ENCODE measurements at places on chromosomes 2 and 18.

DNA sequence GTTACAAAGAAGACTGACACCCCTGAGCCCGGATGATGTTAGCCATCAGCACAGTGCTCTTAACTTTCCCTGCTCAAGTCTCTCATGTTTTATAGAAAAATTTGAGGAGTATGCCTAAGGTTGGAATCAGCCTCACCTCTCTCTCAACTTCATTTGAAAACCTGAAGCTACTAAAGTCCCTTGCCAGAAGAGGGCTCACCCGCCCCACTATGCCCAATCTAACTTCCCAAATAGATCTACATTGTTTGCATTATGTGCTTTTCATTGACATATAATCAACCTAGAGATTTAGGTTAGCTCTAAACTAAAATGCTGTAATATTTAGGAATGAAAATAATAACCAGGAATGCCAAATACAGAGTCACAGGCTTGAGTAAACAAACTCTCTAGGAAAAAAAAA is 305.4 kb downstream of the NCKAP5 start:
- H3K36me3 ChIP-seq, result peaks cover 2% of the 10 kb centered on the region
- no peaks in the 10 kb centered on the region for H3K4me1 ChIP-seq
- no peak for DNase-seq
- no peak overlapping the region for H3K27ac ChIP-seq

DNA sequence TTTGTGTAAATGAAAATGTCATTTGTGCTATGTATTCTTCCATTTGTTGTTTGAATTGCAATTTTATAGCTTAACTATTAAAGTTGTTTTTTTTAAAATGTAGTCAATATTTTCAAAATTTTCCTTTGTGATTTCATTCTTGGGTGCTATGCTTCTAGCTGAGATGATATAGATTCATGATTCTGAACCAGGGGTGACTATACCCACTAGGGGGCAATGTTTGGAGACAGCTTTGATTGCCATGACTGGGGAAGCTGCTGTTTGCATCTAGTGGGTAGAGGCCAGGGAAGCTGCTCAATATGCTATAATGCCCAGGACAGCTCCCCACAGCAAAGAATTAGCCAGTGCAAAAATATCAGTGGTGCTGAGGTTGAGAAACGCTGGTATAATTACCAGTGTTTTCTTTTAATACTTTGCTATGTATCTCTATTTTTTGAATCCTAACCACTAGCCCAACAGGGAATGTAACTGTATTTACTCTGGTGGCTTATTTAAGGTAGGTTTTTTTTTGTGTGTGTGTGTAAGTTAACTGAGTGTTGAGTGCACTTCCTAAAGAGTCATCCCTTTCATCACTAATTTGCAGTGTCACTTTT is 99.7 kb downstream of the MEP1B start:
- H3K36me3 ChIP-seq, result peaks cover 6% of the 10 kb centered on the region
- peaks cover 3% of the 10 kb centered on the region for H3K4me1 ChIP-seq
- DNase-seq, result no peak
- no peak overlapping the region for H3K27ac ChIP-seq

DNA sequence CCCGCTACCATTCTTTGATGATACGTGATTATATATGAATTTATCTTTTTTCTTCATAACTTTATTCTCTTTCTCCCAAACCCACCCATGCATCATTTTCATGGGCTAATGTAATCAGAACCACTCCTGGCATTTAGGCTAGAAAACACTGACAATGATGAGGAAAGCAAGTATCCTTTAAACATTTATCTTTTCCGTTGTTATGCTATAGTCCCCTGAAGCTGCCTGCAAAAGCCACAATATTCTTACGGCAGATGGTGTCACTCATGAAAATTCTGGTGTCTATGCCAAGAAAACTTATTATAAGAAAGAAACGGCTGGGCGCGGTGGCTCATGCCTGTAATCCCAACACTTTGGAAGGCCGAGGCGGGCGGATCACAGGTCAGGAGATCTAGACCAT is 221.8 kb upstream of the CTAGE1 start:
- no peaks in the 10 kb centered on the region for H3K4me1 ChIP-seq
- no peak overlapping the region for H3K27ac ChIP-seq
- H3K4me3 ChIP-seq, result no peak overlapping the region
- DNase-seq, result no peak
- no peaks in the 10 kb centered on the region for H3K36me3 ChIP-seq

DNA sequence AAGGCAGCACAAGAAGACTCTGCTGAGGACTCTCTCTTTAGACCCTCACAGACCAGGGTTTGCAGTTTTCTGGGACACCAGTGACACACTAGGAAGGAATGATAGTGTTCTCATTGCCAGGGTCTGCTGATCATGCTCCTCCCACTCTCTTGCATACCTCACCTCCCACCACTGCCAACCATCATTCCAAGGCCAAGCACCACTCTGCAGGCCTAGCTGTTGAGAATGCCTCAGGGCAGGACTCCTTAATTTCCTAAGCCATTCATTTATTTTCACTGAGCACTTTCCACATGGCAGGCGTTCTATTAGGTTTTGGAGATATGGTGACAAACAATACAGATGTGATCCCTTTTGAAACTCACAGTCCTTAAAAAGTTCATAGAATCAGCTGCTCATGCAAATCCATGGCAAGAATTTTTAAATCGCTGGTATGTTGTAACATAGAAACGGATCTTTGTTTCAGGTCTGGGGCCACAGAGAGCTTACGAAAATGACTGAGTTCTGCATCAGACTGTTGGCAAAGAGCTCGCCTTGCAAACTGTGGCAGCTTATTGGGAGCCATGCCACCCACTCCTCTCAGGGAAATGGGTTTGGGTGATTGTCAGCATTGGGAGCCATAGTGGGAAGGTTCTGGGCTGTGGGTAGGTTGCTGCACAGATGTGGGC is 78.5 kb downstream of the XDH start:
- no peaks in the 10 kb centered on the region for H3K36me3 ChIP-seq
- H3K27me3 ChIP-seq, result peaks cover 34% of the 10 kb centered on the region

GRCh38 chr2:135581282-135581681 is 50.0 kb downstream of the R3HDM1 start:
- DNase-seq, result no peak
- H3K4me3 ChIP-seq, result no peak overlapping the region
- no peak overlapping the region for H3K27ac ChIP-seq
- no peaks in the 10 kb centered on the region for H3K27me3 ChIP-seq

DNA sequence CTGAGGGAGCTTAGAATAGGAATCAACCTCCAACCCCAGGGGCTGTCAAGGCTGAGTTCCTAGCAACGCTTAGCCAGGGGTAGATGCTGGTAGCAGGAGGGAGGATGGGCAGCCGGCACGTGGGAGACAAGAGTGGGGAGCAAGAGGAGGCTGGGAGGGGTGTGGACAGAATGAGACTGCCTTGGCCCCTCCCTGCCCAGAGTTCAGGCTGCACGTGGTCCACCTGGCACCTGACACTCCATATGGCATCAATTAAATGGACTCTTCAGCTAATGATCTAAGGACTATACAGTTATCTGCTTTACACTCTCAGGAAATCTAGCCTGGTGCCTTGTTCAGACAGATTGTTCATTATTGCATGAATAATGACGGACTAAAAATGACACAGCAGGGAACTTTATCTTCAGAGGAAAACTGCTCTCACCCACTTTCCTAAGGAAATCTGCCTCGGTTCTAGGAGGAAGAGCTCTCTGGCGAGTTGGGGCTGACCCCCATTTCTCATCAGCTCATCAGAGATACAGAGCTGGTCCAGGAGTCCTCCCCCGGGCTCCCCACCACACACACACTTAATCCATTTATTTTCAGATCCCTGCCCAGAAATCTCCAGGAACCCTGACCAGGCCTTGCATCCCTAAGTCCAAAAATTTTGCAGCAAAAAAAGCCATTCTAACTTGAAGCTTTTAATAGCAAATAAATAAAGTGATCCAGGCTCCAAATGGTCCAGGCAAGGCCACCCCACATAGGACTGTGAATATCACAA is 102.1 kb upstream of the CDC42EP3 start:
- no peak overlapping the region for H3K4me3 ChIP-seq
- H3K36me3 ChIP-seq, result peaks cover 2% of the 10 kb centered on the region
- no peak overlapping the region for H3K27ac ChIP-seq
- H3K4me1 ChIP-seq, result peaks cover 4% of the 10 kb centered on the region

DNA sequence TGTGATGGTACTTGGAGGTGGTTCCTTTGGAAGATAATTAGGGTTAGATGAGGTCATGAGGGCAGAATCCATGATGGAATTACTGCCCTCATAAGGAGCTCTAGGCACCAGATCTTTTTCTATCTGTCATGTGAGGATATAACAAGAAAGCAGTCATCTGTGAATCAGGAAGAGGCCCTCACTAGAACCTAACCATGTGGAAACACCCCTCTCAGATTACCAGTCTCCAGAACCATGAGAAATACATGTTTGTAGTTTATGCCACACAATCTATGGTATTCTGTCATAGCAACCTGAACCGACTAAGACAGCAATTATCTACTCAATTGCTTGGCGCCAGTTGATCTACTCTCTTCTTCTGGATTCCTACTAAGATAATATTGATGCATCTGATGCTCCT is 2.4 kb upstream of the SERPINB10 start:
- H3K27me3 ChIP-seq, result peaks cover 13% of the 10 kb centered on the region
- DNase-seq, result no peak
- H3K36me3 ChIP-seq, result no peaks in the 10 kb centered on the region
- no peak overlapping the region for H3K27ac ChIP-seq
- H3K4me3 ChIP-seq, result no peak overlapping the region

DNA sequence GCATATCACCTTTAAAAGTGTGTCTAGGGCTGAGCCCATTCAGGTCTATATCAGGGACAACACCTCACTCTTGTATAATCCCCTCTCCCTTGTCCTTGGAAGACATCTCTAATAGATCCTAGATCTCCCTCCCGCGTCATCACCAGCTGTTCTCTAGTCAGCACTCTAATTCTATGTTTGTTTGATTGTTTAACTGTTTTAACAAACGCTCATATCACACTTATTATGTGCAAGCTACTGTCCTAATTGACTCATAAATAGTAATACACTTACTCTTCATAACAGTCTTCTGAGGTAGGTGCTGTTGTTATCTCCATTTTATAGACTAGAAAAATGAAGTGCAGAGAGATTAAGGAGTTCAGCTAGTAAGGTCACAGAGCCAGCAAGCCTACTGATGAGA is 1.6 kb upstream of the ERMN start:
- no peaks in the 10 kb centered on the region for H3K27me3 ChIP-seq
- DNase-seq, result no peak
- H3K4me3 ChIP-seq, result peak overlapping the region; percentile 75
- peak overlapping the region; percentile 69 for H3K27ac ChIP-seq
- H3K36me3 ChIP-seq, result peaks cover 2% of the 10 kb centered on the region
- peaks cover 20% of the 10 kb centered on the region for H3K4me1 ChIP-seq

- no peak overlapping the region for H3K4me3 ChIP-seq
- no peaks in the 10 kb centered on the region for H3K36me3 ChIP-seq
- no peaks in the 10 kb centered on the region for H3K4me1 ChIP-seq
- no peak overlapping the region for H3K27ac ChIP-seq
- DNase-seq, result no peak
Observed at GRCh38 chr2:192940767-192941166, 746.0 kb upstream of the TMEFF2 start.

DNA sequence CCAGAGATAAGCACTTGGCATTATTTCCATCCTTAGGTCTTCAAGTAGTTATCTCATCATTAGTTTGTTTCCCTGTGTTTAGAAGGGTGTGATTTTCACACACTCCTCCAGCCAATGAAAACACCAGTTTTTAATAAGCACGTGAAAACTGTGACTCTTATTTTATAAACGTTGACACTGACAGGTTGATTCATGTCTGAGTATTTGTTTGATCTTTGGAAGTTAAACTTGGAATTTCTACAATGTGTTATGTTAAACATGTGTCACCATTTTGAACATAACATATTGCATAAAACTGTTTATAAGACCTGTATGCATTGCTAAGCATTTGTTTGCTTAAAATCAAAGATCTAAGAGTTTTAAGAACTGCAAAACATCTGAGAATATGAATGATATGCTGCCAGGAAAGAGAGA is 27.6 kb downstream of the SLC40A1 start:
- no peak overlapping the region for H3K27ac ChIP-seq
- H3K4me1 ChIP-seq, result peaks cover 10% of the 10 kb centered on the region
- no peaks in the 10 kb centered on the region for H3K27me3 ChIP-seq
- no peak for DNase-seq
- no peak overlapping the region for H3K4me3 ChIP-seq

- no peak overlapping the region for H3K27ac ChIP-seq
- peaks cover 45% of the 10 kb centered on the region for H3K4me1 ChIP-seq
- no peak for DNase-seq
- H3K36me3 ChIP-seq, result peaks cover 3% of the 10 kb centered on the region
- no peaks in the 10 kb centered on the region for H3K27me3 ChIP-seq
Observed at GRCh38 chr2:134662751-134663150, 56.0 kb downstream of the TMEM163 start.

- DNase-seq, result no peak
- no peak overlapping the region for H3K27ac ChIP-seq
- peaks cover 2% of the 10 kb centered on the region for H3K36me3 ChIP-seq
Observed at GRCh38 chr18:57576316-57576715, 10.2 kb downstream of the FECH start.

DNA sequence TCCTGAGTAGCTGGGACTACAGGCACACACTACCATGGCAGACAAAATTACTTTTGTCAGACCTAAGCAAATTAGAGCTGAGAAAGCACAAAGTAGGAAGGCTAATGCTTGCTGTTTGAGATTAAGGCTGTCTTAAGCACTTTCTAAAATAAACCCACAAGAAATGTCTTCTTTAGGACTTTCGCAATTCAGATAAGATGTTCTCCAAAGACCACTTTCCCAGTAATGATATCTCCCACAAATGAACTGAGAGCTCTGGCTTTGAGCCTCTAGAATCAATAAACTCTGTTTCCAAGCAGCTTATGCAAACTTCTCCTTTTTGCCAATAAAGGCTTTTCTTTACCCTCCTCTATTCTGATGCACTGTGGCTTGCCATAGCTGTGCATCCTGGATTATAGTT is 32.0 kb upstream of the GALNT1 start:
- H3K27me3 ChIP-seq, result peaks cover 5% of the 10 kb centered on the region
- H3K4me1 ChIP-seq, result no peaks in the 10 kb centered on the region
- H3K36me3 ChIP-seq, result peaks cover 2% of the 10 kb centered on the region
- no peak overlapping the region for H3K27ac ChIP-seq
- no peak overlapping the region for H3K4me3 ChIP-seq

DNA sequence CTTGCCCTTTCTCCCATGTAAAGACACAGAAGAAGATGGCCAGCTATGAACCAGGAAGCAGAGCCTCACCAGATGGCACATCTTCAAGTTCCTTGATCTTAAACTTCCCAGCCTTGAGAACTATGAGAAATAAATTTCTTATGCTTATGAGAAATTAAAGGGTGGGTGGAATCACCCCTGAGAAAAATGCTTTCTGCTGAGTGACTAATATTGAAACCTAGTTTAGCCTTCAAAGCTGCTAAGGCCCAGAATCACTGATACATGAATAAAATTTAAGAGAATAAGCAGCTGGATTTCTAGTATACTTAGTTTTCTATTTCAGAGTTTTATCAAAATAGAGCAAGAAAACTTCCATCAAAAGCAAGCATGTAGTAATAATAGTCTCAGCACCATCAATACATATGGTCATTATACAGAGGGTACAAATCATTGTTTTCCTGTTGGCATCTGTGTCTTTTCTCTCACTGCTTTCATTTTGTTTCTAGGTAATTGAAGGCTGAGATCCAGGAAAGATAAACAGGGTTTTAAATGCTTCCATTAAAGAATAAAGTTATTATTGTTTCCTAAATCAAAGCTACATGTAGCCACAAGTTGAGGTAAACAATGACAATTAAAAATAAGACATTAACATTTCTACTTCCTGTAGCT is 53.3 kb upstream of the COL5A2 start:
- no peaks in the 10 kb centered on the region for H3K27me3 ChIP-seq
- no peak overlapping the region for H3K4me3 ChIP-seq
- no peak for DNase-seq
- no peak overlapping the region for H3K27ac ChIP-seq
- H3K4me1 ChIP-seq, result peaks cover 2% of the 10 kb centered on the region
